ENCODE measurements at places on chromosomes 6 and 20.

- DNase-seq, result peak; percentile 83
These were observed 51.5 kb upstream of the SMIM29 start for GRCh38 chr6:34300332-34300751.

DNA sequence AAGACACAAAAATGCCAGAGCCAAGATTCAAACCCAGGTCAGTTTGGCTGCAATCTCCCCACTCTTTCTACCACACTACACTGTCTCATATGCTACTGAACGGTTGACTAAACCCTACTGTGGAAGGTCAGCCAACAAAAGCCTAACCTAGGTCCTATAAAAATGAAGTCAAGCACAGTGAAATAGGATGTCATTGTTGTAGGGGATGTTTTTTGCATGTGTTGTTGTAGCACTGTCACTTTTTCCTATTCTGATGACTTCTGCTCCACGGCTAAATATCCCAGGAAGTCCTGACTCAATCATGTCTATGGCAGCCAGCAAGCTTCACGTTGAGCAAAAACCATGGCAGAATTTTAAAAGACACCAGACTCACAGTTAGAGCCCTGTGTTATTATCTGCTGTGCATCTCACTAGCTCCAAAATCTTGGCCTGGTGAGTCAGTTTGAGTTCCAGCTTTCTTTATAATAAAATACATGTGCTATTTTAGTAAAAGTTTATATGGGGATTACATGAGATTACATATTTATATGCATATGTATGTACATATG, 322.1 kb upstream of the NT5E start:
- DNase-seq, result no peak

DNA sequence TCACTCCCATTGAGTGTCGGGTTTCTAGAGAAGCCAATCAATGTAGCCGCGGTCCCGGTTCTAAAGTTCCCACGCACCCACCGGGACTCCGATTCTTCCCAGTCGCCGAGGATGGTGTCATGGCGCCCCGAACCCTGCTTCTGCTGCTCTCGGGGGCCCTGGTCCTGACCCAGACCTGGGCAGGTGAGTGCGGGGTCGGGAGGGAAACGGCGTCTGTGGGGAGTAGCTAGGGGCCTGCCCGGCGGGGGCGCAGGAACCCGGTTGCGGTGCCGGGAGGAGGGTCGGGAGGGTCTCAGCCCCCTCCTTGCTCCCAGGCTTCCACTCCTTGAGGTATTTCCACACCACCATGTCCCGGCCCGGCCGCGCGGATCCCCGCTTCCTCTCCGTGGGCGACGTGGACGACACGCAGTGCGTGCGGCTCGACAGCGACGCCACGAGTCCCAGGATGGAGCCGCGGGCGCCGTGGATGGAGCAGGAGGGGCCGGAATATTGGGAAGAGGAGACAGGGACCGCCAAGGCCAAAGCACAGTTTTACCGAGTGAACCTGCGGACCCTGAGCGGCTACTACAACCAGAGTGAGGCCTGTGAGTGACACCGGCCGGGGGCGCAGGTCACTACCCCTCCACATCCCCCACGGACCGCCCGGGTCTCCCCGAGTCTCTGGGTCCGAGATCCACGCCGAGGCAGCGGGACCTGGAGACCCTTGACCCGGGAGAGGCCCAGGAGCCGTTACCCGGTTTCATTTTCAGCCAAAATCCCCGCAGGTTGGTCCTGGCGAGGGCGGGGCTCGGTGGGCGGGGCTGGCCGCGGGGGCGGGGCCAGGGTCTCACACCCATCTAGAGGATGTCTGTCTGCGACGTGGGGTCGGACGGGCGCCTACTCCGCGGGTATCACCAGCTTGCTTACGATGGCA, 35.2 kb upstream of the HLA-G start:
- DNase-seq, result peak; percentile 68

- DNase-seq, result peak; percentile 34
These were observed 68.1 kb downstream of the HFE start for GRCh38 chr6:26155061-26155930.

GRCh38 chr6:572596-573265, 84.2 kb downstream of the HUS1B start:
- DNase-seq, result no peak

GRCh38 chr20:36126836-36127527, 27.6 kb upstream of the EPB41L1 start:
- no peak for DNase-seq

- DNase-seq, result no peak
These were observed 113.2 kb downstream of the TMEM170B start for GRCh38 chr6:11650711-11651110.

DNA sequence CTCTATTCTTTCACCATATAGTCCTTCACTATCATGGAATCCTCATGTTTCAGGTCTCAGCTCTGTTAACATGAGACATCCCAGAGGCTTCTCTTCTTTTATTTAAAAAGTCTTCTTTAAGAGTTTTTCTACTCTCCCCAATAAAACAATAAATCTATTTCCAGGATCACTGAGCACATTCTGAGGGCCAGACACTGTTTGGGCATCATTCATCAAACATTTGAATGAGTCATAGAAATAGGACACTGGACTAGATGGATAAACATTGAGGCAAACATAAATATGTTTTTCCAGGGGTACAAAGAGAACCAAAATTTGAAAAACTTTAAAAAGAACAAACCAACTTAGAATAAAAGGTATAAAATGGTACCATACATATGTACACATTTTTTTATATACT, 554.4 kb downstream of the KIF16B start:
- no peak for DNase-seq

GRCh38 chr20:1757606-1758512, 100.3 kb upstream of the SIRPG start:
- no peak for DNase-seq

DNA sequence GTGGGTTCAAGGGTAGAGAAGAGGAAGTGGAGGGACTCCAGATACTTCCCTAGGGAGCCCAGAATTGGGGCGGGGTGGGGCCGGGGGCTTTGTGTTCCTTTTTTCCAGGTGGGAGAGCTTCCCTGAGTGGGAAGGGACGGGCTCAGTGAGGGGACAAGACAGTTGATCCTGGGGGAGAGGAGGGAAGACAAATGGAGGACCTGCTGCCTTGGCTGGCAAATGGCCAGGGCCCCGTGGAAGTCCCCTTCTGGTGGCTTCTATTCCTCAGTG, 2.6 kb downstream of the CTSZ start:
- peak; percentile 88 for DNase-seq

DNA sequence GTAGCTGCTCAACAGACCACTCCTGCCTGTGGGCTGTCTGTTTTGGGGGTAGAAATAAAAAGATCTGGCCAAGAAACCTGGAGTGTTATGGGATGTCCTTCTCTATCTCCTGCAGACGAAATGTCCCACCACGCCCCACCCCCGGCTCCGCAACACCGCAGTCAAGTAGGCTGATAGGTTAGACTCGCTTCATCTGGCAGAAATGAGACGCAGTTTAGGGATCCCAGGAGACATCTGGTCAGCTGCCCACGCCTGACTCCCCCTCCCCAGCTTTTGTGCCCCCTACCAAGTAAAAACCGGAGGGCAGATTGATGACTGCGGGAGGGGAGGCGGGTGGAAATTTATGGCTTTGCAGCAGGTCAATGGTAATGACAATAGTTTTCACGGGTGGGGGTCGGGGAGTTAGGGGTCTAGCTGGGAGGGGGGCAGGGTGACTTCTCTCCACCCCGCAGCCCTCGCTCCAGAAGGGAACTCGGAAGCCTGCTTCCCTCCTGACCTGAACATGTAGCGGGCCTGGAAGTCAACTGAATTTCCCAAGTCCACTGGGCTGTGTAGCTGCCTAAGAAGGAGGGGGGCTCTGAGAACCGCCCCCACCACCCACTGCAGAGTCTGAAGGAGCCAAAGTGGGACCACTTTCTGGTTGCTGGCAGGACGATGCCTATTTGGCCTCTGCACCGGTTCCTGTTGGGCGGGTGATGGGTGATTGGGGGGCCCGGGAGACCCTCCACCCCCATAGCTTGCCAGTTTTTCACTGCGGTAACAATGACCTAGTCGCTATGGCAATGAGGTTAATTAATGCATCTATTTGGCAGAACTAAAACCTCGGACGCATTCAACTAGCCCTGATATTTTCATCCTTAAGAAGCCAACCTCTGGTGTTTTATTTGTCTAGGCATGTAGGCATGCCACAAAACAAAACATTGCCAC, 25.7 kb downstream of the PMEPA1 start:
- DNase-seq, result no peak

DNA sequence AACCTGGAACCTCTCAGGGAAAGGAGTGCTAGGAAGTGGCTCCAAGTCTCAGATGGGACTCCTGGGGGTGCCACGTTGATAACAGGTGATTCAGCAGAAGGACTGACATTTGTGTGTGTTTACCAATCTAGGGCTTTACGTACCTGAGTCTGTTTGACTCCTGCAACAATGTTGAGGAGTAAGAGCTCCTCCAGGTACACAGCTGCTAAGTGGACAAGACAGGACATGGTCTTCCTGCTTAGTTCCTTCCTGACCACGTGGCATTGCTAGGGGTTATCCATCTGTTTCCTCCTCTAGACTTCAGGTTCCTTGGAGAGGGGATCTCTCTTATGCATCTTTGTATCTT, 164.5 kb upstream of the SLC24A3 start:
- DNase-seq, result no peak

GRCh38 chr6:137967689-137968454, 100.8 kb downstream of the TNFAIP3 start:
- peak; percentile 93 for DNase-seq

- DNase-seq, result no peak
These were observed 12.7 kb downstream of the SPDEF start for GRCh38 chr6:34543421-34543820.

DNA sequence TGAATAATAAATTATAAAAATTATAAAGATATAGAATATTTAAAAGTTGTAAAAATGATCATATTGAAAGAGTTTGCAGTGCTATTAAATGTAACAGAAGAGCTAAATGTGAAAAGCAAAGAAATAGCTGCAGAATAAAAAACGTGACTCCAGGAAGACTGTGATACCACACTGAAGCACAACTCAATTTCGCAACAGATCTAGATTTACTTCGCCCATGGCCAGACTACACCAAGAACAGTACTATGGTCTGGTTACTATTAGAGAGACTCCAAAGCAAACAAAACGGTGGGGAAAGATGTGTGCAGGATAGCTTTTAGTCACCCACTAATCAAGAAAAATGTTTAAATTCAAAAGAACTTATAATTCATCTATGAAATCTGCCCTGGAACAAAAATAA, 1.9 kb downstream of the CHD6 start:
- no peak for DNase-seq

- no peak for DNase-seq
These were observed 86.9 kb downstream of the PLCG1 start for GRCh38 chr20:41224281-41224680.

- no peak for DNase-seq
These were observed 1062.4 kb upstream of the FLRT3 start for GRCh38 chr20:15399781-15400180.

- DNase-seq, result no peak
These were observed 148.3 kb upstream of the PROKR2 start for GRCh38 chr20:5464901-5465603.

GRCh38 chr6:130167655-130168054, 55.1 kb downstream of the SAMD3 start:
- DNase-seq, result peak; percentile 14

DNA sequence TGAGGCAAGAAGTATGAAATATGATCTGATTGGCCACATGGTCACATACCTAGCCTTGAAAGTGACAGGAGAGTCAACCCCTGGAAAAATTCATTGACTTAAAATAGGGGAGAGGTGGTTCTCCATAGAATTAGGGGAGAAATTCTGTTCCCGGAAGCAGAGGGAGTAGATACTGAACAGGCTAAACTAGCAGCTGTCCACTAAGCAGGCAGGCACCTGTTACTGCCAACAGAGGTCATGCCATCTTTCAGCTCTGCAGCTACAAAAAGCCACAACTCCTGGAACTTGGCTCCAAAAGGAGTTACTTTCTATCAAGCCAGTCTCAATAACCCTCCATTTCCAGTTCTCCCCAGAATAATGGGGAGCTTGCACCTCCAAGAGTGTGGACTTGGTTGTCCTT, 352.5 kb downstream of the MAFB start:
- DNase-seq, result no peak

DNA sequence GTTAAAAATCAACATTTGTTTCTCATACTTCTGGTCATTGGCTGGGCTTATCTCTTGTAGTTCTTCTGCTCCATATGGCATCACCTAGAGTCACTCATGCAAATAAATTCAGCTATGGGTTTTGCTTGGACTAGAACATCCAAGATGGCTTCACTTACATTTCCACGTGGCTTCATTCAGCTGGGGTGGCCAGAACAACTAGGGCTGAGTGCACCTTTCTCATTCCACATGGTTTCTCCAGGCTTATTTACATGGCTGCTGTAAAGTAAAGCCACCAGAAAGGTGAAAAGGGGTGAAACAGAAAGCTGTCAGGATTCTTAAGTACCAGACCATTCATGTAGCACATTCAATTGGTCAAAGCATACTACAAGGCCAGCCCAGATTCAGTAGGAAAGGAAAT, 151.1 kb upstream of the BMP2 start:
- no peak for DNase-seq

GRCh38 chr20:4160761-4161305, 145.5 kb upstream of the RNF24 start:
- DNase-seq, result peak; percentile 68

GRCh38 chr20:9590189-9590588, 75.8 kb downstream of the LAMP5 start:
- DNase-seq, result no peak

DNA sequence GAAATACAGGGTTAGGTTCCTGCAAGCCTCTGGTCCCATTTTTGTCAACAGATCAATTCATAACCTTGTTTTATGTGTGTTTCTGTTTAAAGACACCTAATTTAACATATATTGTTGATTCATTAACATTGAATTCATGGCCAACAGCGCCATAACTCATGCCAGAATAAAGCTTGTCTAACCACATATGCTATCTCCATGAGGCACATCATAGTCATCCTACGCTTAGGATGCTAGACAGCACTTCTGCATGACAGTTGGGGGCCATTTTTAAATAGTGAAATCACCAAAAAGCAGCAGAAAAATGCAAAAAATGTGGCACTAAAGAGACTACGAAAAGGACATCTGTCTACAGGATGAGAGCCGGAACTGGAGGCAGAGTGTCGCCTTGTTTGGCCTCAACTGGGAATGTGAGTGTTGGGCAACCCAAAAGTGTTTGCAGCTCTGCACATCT, 37.9 kb downstream of the TRAM2 start:
- DNase-seq, result no peak

DNA sequence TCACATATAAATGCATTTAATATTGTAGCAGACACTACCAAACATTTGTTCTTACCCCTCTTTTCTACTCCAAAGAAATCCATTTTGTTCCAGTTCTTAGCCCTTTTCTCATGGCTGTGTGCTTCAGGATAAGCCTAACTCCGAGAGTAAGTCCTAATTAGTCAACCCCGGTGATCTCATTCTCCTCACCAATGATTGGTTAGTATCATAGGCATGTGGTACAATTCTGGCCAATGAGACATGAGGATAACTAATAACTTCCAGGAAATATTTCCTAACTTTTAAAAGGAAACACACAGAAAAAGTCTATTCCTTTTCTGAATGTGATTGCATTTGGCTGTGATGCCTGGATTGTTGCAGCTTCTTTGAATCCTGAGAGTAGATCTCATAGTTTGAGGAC, 116.0 kb downstream of the GPR63 start:
- DNase-seq, result no peak

GRCh38 chr6:140082867-140083297, 708.4 kb upstream of the CITED2 start:
- DNase-seq, result peak; percentile 24
